ENCODE measurements at places on chromosomes 3 and 15. TPM values are rescaled to one million over a fixed set of nuclear protein-coding genes. Genes with fewer than 3 reads are reported as not detected.

- peaks cover 26% of the 10 kb centered on the region for H3K36me3 ChIP-seq
- H3K4me1 ChIP-seq = peaks cover 48% of the 10 kb centered on the region
- no peaks in the 10 kb centered on the region for H3K27me3 ChIP-seq
- peak overlapping the region; percentile 50 for H3K27ac ChIP-seq
Measured at GRCh38 chr15:98899272-98900021, 108.1 kb downstream of the PGPEP1L start.

DNA sequence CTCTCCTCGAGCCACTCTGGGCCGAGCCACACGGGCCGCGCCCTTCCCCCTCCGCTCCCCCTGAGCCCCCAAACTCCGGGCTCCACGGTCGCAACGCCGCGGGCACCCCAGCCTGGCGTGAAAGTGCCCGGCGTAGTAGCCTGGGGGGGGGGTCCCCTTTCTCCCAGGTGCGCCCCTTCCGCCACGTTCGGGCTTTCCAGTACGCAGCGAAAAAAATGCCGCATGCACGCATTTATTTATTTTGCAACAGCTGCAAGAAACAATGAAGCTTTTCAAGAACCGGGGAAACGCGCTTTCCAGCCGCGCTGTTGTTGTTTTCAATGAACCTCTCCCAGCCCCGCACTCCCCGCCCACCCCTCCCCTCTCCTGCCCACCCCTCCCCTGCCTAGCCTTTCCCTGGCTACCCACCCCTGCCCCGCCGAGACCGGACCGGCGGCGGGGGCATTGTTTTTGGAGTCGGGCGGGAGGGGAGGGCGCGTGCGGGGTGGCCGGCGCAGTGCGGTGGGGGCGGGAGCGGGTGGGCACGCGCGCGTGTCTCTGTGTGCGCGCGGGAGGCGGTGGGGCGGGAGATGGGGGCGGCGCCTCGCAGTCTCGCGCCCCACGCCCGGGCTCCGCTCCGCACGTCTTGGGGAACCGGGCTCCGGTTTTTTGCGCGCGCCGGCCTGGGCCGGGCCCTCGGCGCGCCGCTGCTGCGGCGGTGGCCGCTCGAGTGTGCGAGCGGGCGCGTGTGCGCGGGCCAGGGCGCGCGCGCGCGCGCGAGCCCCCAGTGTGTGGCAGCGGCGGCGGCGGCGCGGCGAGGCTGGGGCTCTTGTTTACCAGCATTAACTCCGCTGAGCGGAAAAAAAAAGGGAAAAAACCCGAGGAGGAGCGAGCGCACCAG lies at the start of gene IGF1R:
Gene IGF1R, plus strand, starts transcription at position 766 of the 880 bp plus-strand sequence. CDS start 1,043 bp downstream, outside the sequence.
- peak; percentile 83 for DNase-seq
- H3K27me3 ChIP-seq = peaks cover 43% of the 10 kb centered on the region
- H3K4me1 ChIP-seq = peaks cover 14% of the 10 kb centered on the region
- H3K36me3 ChIP-seq = peaks cover 12% of the 10 kb centered on the region

- H3K4me1 ChIP-seq = peaks cover 8% of the 10 kb centered on the region
- no peak overlapping the region for H3K4me3 ChIP-seq
- peak; percentile 55 for DNase-seq
- H3K36me3 ChIP-seq = no peaks in the 10 kb centered on the region
- H3K27me3 ChIP-seq = peaks cover 12% of the 10 kb centered on the region
Measured at GRCh38 chr3:139718415-139718814, 40.6 kb upstream of the NMNAT3 start.

DNA sequence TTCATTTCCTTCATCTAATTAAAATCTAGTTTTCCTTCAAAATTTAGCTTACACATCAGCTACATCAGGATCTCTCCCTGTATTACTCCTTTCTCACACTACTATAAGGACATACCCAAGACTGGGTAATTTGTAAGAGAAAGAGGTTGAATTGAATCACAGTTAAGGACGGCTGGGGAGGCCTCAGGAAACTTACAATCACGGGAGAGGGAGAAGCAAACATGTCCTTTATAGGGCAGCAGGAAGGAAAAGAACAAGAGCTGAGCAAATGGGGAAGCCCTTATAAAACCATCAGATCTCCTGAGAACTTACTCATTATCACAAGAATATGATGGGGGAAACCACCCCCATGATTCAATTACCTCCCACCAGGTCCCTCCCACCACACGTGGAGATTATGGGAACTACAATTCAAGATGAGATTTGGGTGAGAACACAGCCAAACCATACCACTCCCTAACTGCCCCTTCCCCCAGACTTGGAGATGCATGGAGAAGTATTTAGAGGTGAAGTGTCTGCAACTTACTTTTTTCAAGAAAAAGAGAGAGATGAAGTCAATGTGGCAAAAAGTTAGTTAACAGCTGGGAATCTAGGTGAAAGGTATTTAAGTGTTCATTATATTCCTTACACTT lies 21.3 kb downstream of the PRTG start:
- no peak overlapping the region for H3K27ac ChIP-seq
- DNase-seq = no peak
- no peaks in the 10 kb centered on the region for H3K4me1 ChIP-seq
- H3K36me3 ChIP-seq = no peaks in the 10 kb centered on the region
- no peaks in the 10 kb centered on the region for H3K27me3 ChIP-seq

DNA sequence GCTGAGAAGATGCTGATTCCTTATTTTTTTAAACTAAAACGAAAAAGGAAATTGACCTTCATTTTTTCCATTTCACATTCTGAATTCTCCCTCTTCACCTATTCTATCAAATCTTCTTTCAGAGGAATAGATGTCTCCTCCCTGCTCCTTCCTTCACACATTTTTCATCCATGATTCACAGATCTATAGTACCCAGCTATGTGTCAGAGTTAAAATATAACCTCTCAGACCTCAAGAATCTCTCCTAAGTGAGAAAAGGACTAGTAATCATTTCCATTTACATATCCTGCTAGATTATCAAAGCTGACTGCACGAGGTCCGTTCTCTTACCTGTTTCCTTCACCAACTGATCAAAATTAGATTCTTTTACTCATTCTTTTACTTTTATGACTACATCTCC lies 1297.6 kb upstream of the ALCAM start:
- no peaks in the 10 kb centered on the region for H3K36me3 ChIP-seq
- H3K27ac ChIP-seq = peak overlapping the region; percentile 4
- H3K27me3 ChIP-seq = no peaks in the 10 kb centered on the region

- H3K4me3 ChIP-seq = no peak overlapping the region
- DNase-seq = no peak
- peaks cover 2% of the 10 kb centered on the region for H3K4me1 ChIP-seq
- no peaks in the 10 kb centered on the region for H3K27me3 ChIP-seq
- H3K36me3 ChIP-seq = peaks cover 39% of the 10 kb centered on the region
- H3K27ac ChIP-seq = no peak overlapping the region
Measured at GRCh38 chr15:85556618-85556895, 176.2 kb downstream of the AKAP13 start.

- H3K27me3 ChIP-seq = no peaks in the 10 kb centered on the region
- H3K27ac ChIP-seq = no peak overlapping the region
- no peak for DNase-seq
- H3K4me3 ChIP-seq = no peak overlapping the region
- H3K36me3 ChIP-seq = peaks cover 6% of the 10 kb centered on the region
Measured at GRCh38 chr3:123783050-123783689, 101.0 kb downstream of the MYLK start.

- no peak overlapping the region for H3K27ac ChIP-seq
- no peaks in the 10 kb centered on the region for H3K36me3 ChIP-seq
Measured at GRCh38 chr3:173552526-173552925, 155.0 kb downstream of the NLGN1 start.

- no peak overlapping the region for H3K27ac ChIP-seq
- H3K4me3 ChIP-seq = no peak overlapping the region
- no peaks in the 10 kb centered on the region for H3K27me3 ChIP-seq
- peaks cover 5% of the 10 kb centered on the region for H3K4me1 ChIP-seq
Measured at GRCh38 chr3:149662240-149662887, 4.5 kb upstream of the WWTR1 start.

DNA sequence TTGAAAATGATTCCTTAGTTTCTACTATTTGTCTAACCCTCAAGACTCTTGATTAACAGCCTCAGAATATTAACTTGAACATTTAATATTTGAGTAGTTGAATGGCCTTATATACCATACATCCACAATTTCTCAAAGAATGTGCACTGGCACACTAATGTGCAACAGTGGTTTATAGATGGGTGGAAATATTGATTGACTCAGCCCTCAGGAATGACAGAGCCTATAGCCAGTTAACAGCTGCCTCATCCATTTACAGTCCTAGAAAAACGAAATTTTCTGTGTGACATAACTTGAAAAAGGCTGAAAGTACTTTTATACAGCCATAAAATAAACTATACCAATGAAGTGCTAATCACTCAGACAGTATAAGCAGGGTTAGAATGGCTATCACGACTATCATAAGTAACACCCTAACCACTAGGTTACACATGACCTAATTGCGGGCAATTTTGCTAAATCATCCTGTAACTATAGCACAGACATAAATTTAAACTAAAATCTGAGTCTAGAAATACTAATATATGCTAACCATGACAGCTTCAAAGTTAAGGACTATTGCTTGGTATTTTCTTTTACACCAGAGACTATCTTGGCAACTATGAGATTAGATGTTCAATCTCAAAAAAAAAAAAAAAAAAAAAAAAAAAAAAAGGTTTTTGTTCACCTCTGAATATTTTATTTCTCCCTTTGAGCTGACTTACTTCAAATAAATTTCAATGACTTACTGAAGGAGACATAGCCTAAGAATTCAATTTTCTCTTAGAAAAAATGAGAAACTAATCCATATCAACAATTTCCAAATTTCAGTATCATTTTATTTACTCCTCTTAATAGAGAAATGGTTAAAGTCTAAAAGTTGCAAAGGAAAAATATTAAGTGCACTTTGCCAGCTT lies 9.3 kb downstream of the SECISBP2L start:
- no peak overlapping the region for H3K27ac ChIP-seq
- no peaks in the 10 kb centered on the region for H3K27me3 ChIP-seq
- DNase-seq = no peak
- H3K36me3 ChIP-seq = peaks cover 5% of the 10 kb centered on the region
- no peak overlapping the region for H3K4me3 ChIP-seq
- peaks cover 13% of the 10 kb centered on the region for H3K4me1 ChIP-seq

GRCh38 chr3:152196782-152197181 lies 71.9 kb upstream of the MBNL1 start:
- H3K36me3 ChIP-seq = no peaks in the 10 kb centered on the region
- no peaks in the 10 kb centered on the region for H3K4me1 ChIP-seq
- H3K4me3 ChIP-seq = no peak overlapping the region
- DNase-seq = no peak
- no peaks in the 10 kb centered on the region for H3K27me3 ChIP-seq
- H3K27ac ChIP-seq = no peak overlapping the region

GRCh38 chr3:24853685-24854490 lies 359.2 kb upstream of the THRB start:
- H3K27me3 ChIP-seq = no peaks in the 10 kb centered on the region
- H3K4me3 ChIP-seq = no peak overlapping the region
- peaks cover 6% of the 10 kb centered on the region for H3K4me1 ChIP-seq
- no peak overlapping the region for H3K27ac ChIP-seq
- H3K36me3 ChIP-seq = no peaks in the 10 kb centered on the region

GRCh38 chr15:28264166-28264565 lies 57.8 kb downstream of the HERC2 start:
- DNase-seq = no peak
- H3K4me1 ChIP-seq = no peaks in the 10 kb centered on the region
- H3K4me3 ChIP-seq = no peak overlapping the region

DNA sequence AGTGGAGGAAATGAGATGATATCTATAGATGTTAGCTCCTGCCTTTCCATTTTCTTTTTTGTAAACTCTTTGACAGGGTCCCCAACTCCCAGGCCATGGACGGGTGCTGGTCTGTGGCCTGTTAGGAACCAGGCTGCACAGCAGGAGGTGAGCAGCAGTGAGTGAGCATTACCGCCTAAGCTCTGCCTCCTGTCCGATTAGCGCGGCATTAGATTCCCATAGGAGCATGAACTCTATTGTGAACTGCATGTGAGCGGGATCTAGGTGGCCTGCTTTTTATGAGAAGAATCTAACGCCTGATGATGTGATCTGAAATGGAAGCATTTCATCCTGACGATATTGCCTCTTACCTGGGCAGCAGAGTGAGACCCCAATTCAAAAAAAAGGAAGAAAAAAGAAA lies 56.8 kb upstream of the CHD2 start:
- no peak for DNase-seq
- H3K27me3 ChIP-seq = no peaks in the 10 kb centered on the region

- H3K27ac ChIP-seq = peak overlapping the region; percentile 79
- peaks cover 23% of the 10 kb centered on the region for H3K36me3 ChIP-seq
- peak; percentile 49 for DNase-seq
Measured at GRCh38 chr15:85381850-85382751, 1.7 kb downstream of the AKAP13 start.

DNA sequence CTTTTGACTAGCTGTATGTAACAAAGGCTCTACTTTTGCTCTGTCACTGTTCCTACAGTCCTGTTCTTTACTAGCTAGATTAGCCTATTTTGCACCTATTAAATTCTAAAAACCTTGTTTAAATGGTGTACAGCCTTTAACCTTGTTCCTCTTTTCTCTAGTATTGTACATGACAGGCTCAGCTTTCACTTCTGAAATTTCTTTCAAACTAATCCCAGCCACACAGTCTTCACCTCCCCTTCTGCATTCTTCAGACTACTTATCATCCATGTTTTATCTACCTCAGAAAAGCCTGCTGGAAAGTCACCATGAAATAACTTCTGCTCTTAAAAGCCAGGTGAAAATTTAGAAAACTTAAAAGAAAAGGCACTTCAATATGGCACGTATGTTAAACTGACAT lies 122.4 kb downstream of the NECTIN3 start:
- H3K27ac ChIP-seq = peak overlapping the region; percentile 35
- no peaks in the 10 kb centered on the region for H3K36me3 ChIP-seq
- no peak for DNase-seq
- H3K4me1 ChIP-seq = no peaks in the 10 kb centered on the region
- no peak overlapping the region for H3K4me3 ChIP-seq
- H3K27me3 ChIP-seq = no peaks in the 10 kb centered on the region

DNA sequence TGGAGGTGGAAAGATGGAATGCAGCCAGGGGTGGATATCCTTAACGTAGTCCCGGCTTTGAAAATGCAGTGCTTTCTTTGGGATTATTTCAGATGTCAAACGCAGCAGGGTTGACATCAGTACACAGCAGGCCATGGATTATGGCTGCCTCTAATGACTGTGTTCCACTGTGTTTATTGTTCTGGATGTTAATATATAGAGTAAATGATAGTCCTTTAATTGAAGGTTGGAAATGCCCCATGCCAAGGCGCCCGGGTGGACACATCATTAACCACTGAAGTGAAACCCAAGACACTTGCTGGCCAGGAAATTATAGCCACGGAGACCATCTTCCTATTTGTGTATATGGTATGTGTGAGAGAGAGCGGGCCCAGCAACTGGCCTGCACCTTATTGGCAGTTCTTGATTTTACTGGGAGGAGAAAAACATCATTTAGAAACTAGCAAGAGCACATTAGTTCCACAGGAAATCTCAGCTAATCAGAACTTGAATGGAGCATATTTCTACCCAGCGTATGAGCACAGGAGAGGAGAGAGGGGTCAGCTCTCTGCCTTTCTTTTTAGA lies 254.9 kb upstream of the RASGRP1 start:
- DNase-seq = no peak
- H3K27ac ChIP-seq = no peak overlapping the region
- H3K4me3 ChIP-seq = no peak overlapping the region
- no peaks in the 10 kb centered on the region for H3K4me1 ChIP-seq

GRCh38 chr3:95240395-95240794 lies 1177.5 kb downstream of the NSUN3 start:
- peaks cover 91% of the 10 kb centered on the region for H3K27me3 ChIP-seq
- no peak overlapping the region for H3K4me3 ChIP-seq

Gene PLA2G4D
- not detected for total RNA-seq

Gene ACVR2B
- 3.6 TPM for total RNA-seq

Gene ICE2
- total RNA-seq = 57.9 TPM

Gene CCR3
- not detected for total RNA-seq

Gene CCR4
- not detected for total RNA-seq

Gene HDC
- not detected for total RNA-seq

Gene IL17RB
- 0.42 TPM for total RNA-seq

Gene LRRIQ4
- total RNA-seq = not detected

Gene PLCD1
- total RNA-seq = 1.8 TPM

Gene LRRC31
- total RNA-seq = not detected

Gene PGBD4
- total RNA-seq = 2.6 TPM
